ENCODE measurements at places on chromosomes 5 and 9.

DNA sequence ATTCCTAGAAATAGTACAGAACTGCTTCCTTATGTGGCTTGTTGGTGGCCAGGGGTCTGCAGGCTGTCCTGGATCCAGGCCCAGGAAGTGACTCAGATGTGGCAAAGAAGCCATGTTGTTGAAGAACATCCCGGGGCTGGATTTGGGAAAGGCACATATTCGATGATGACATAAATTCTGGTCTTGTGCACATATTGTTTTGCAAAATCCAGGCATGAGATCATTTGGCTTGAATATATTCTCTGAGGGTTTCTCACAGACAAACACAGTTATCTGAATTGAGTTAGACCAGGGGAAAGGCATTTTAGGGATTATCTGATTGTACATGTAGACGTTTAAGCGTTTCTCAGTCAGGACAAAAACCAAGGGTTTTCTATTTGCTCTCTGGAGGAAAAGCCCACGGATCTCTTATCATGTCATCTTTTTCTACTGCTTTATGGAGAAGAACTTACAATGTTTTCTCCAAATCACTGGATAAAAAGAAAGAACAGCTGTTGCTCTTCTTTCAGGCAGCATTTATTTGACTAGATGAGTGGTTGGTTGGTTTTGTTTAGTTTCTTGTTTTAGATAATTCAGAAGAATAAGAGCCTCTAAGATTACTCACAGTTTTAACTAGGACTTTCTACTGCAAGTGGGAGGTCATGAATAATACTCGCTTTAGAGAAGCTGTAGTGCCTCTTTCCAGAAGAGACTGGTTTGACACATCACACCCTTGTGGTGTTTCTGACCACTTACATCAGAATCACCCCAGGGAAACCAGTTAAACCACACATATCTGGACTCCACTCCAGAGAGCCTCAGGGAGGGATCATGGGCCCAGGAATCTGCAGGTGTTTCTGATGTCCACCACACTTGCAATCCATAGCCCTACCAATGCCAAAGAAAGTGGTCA is 29.5 kb upstream of the LHFPL2 start:
- DNase-seq, result peak; percentile 77

DNA sequence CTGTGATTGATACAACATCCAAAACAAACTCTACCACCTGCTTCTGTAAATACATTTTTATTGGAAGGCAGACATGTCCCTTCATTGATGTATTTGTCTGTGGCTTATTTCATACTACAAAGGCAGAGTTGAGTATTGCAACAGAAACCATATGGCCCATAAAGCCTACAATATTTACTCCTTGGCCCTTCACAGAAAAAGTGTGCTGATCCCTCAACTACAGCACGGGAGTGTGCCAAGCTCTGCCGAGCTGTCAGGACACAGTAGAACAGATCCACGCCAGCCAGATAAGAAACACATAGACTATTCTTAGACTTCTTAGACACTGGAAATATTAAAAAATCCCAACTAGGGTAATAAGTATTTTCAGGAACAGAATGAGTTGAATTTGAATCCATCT is 13.2 kb downstream of the TICAM2 start:
- DNase-seq, result no peak

GRCh38 chr5:173618927-173619519 is 2.6 kb upstream of the BOD1 start:
- DNase-seq, result peak; percentile 15

DNA sequence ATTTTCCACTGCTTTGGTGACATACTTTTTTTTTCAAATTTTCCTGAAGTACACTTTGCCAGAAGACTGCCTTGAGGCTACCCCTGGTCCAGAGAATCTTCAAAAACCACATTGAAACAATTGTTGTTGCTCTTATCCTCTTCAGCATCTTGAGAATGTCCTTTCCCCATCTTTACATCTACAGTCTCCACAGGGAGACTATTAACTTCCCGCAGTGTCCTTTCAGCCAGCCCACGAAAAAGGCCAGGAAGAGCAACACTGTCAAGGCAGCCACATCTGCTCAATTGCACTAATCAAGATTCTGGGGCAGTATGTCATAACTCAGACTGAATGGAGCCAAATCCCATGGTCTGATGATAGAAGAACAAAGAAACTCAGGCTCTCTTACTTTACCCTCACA is 148.3 kb downstream of the ENC1 start:
- no peak for DNase-seq

DNA sequence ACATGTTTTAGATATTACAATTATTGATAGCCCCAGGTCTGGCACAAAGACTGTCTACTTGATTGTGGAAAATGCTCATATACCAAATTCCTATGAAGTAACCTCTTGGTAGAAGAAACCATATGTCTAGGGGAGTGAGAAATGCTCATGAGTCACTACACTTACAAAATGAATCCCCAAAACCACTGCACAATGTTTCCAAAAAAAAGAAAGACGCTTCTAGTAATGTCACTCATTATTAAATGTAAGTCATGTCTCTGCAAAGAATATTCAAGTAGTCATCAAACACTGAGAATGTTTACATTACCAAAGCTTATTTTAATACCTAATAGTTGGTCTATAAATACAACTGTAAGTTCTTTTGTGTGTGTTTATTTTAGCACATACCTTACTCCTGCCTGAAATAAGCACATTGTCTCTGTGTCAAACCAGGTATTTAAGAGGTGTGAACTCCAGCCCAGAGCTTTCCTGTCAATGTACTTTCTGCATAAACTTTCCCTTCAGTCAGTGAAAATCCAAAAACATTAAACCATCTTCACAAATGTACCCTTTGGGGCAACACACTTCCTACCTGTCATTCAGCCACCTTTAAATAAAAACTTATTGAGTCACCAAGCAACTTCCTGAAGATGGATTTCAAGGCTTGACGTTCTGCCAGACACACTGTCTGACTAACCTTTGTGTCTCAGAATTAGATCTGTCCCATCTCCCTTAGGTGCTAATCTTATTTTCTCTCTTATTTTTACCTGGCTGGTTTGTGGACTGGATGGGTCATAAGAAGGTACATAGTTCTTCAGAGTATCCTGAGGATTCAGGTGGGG is 194.0 kb downstream of the NFIB start:
- DNase-seq, result peak; percentile 58

- DNase-seq, result no peak
These were observed 6.9 kb upstream of the SPATA31C1 start for GRCh38 chr9:87910821-87911220.

DNA sequence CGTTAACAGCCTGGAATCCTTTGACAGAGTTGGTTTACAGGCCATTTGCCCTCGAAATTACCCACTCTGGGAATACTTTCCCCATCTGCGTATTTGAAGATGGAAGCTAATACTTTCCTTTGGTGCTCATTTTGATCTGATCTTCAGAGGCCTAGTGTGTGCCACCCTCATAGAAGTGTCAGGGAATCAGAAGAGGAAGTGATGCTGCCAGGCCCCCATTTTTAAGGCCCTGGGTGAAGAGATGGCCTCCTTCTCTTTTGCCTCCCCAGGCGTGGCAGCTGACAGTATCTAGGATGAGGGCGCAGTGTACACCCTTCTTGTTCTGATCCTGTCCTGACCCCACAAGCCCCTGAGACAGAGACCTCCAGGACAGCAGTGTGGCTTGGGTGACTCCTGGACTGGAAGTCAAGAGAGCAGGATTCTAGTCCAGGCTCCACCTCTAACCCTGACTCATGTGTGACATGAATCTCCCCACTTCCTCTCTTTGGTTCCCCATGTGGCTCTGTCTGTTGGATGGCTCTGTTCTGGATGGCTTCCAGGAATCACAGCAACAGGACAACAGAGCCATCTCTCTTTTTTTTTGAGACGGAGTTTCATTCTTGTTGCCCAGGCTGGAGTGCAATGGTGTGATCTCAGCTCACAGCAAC is 27.8 kb downstream of the CSF1R start:
- peak; percentile 94 for DNase-seq

DNA sequence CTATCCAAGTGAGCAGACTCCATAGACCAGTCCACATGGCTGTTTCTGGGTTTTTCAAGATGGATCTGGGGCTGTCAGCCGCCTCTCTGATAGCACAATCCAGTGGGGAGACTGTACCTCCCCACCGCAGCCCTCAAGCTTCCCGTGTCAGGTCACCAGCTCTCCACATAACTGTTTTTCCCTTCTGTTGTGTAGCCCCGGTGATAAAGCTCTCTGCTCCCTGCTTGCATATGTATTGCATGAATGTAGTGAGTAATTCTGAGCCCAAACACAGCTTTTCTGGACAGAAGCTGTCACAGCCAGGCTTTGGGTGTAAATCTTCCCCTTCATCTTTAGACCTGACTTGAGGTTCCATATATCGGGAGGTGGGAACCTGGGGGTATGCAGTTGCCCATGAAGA is 23.1 kb upstream of the CFAP157 start:
- no peak for DNase-seq

- DNase-seq, result peak; percentile 29
These were observed 9.2 kb upstream of the GPRIN1 start for GRCh38 chr5:176619203-176619568.

DNA sequence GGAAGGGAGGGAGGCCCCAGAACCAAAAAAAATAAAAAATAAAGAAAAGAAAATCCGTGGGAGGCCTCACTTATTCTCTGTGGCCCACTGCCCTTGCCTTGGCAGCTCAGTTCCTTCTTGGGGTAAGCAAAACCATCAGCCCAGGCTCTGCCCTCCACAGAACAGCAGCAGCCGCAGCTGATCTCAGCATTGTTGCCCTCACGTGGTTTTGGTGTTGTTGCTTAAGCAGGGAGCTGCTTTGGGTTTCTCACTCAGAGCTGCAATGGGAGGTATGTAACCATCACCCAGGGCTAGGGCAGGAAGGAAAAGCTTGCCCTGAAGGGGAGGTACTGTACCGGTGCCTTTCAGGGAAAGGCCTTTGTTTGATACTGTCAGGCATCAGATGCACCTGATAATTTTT is 374.7 kb upstream of the WWC1 start:
- peak; percentile 68 for DNase-seq

- no peak for DNase-seq
These were observed 5.3 kb upstream of the TRIM41 start for GRCh38 chr5:181217803-181218062.

DNA sequence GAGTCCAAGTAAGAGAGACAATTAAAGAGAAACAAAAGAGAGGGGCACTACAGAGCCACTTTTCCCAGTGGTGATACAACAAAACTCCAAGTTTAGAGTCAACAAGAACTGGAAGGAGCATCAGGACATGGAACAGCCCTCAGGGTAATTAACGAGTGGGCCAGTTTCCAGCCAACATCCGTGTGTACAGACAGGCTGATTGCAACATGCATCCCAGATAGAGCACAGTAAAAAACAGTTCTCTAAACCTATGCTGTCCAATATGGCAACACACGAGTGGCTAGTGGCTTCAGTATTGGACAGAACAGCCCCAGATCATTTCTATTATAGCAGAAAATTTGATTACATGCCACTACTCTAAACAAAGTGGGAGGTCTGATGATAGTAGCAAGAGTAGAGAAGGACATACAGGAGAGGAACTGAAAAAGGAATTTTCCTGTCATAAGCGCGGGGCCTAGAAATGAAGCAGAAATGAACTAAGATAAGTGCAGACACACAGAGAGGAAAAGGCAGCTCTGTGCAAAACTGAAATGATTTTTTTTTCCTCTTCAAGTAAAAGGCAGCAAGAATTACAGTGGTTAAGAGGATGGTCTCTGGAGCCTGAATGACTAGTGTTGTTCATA is 175.6 kb upstream of the CCNG1 start:
- DNase-seq, result no peak

DNA sequence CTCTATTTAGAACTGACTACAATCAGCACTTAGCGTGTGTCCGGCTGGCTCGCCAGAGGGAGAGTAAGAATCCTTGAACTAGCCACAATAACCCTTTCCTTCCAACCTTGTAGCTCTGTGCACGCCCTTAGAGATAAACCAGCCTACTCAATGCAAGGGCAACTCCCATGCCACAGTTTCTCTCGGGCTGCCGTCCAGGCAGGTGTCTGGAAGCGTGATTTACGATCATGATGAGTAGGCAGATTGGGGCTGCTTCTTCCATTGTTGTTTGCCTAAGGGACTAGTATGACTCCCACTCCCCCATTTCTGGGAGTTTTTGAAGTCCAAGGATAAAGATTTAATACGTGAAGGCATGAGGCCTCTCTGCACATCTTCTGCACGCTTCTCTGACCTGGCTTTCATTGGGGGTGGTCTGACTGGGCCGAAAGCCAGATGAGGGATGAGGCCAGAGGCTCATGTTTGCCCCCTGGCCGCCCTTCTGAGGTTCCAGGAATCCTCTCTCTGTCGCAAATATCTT is 134.0 kb upstream of the MYO10 start:
- peak; percentile 29 for DNase-seq

GRCh38 chr5:139492700-139493192 is 10.2 kb upstream of the STING1 start:
- DNase-seq, result peak; percentile 59

- DNase-seq, result peak; percentile 12
These were observed 479.4 kb downstream of the AGTPBP1 start for GRCh38 chr9:85262333-85262732.

- DNase-seq, result no peak
These were observed 12.1 kb downstream of the FAM78A start for GRCh38 chr9:131264231-131264630.

DNA sequence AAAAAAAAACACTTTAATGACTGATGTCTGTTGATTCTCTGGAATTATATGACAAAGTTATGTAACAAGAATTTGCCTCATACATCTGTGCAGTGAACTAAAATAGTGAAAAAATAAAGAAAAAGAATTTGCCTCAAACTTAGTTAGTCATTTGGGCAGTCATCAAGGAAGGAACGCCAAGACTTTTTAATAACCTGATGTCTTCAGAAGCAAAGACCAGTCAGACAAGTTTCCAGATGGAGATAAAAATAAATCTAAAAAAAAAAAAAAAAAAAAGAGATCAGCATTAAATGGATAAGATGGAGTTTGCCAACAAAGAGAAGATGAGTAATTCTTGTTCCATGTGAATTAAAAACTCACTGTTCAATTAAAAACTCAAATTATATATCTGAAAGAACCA is 52.3 kb upstream of the JMY start:
- DNase-seq, result no peak

DNA sequence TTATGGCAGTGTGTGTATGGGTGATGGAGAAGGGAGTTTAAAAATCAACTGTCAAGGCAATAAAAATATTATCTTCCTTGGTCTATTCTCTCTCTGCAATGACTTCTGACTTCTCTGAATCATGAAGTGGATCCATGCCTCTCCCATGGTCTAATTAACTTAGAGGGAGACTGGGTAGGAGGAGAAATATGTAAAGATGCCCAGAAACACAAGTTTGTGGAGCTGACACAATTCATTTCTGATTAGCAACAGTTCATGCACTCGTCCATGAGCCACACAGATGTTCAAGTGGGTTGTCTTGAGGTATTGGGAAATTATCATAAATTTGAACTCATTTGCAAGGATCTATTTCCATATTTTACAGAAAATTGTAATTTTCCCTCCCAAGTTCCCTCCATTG is 38.1 kb downstream of the INSYN2B start:
- DNase-seq, result no peak
